ENCODE measurements at places on chromosomes 1 and 21.

- no peak for DNase-seq
Measured at GRCh38 chr1:23980728-23981070, 572 bp upstream of the SRSF10 start.

GRCh38 chr1:220928320-220928719 lies 49.1 kb downstream of the HLX start:
- DNase-seq, result no peak

- DNase-seq, result no peak
Measured at GRCh38 chr1:23977854-23978191, 2.3 kb downstream of the SRSF10 start.

DNA sequence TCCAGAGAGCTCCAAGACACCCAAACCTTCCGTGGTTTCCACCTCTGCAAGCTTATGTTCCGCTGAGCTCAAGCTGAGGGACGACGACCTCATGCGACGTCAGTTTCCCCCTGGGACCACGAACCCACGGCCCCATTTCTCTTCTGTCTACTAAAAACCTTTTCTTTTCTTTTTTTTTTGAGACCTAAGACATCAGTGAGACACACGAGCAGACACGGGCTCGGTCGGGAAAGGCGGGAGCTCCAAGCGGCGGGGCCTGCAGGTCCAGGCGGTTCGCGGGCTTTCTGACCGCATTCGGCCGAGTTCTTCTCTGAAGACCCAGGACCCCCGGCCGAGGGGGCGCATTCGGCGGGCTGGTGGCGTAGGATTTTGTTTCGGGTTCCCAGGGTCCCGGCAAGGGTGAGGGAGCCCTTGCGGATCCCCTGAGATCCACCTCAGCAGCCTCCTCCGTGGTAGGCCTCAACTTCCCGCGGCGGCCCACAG lies 402 bp downstream of the C21orf58 start:
- no peak for DNase-seq

DNA sequence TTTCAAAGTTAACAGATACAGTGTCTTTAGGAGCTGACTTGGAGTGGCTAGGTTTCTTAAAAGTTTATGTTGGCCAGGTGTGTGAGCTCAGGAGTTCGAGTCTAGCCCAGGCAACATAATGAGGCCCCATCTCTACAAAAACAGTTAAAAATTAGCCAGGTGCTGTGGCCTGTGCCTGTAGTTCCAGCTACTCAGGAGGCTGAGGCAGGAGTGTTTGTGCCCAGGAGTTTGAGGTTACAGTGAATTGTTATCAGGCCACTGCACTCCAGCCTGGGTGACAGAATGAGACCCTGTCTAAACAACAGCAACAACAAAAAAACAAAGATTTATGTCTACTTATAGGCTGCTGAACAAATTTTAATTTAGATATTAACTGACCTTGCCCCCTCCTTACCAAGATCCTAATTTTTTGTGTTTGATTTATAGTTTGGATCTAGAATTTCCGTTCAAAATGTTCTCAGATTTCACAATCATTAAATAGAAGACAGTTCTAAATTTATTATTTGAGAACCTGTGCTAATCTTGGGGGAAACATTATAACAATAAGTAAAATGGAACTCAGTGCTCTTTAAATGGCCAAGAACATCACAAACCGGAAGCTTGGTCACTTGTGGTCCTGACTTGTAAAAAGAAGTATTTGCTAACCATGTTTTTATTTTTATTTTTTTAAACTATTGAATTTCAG lies 67.8 kb downstream of the POU2F1 start:
- DNase-seq, result no peak
